ENCODE measurements at places on chromosomes 2 and 18. TPM values are rescaled to one million over a fixed set of nuclear protein-coding genes. Genes with fewer than 3 reads are reported as not detected.

- no peak for DNase-seq
Observed at GRCh38 chr2:24111407-24111901, 11.7 kb downstream of the PFN4 start.

GRCh38 chr2:10538224-10538894, 90.2 kb upstream of the ODC1 start:
- DNase-seq: no peak

DNA sequence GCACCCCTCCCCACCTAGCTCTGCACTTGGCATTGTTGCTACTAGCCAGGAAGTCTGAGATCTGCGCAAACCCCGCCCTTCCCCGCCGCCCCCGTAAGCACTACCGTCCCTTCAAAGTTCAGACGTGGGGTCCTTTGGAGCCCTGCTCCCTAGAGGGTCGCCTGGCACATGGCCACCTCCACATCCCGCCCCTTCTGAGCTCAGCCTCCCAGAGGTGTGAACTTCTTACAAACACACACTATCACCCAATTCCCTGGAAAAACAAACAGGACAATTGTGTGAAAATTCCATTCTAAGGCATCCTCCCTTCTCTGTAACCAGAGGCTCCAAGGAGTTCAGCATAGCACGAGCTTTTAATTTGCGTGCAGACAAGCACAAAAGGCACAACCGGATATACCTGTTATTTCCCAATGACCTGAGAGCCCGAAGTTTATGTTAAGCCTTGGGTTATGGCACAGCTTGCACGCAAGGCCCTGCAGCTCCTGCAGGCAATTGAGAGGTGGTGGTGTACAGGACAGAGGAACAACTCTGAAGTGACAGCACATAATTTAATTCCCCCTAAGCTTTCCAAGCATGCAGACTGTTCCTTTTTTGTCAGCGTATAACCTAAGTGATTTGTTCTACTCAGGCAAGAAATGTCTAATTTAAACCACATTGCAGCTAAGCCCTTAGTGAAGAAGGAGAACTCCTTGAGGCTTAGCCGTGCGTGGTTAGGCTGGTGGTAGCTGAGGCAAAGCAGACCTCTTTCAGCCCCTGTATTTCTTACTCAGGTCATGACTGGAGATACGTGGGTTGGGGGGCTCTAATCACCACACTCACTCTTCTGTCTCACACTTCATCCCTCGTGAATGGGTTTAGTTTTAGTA, 20.3 kb upstream of the CYP1B1 start:
- DNase-seq: no peak

- DNase-seq: no peak
Observed at GRCh38 chr18:34767601-34768027, 57.5 kb downstream of the DTNA start.

DNA sequence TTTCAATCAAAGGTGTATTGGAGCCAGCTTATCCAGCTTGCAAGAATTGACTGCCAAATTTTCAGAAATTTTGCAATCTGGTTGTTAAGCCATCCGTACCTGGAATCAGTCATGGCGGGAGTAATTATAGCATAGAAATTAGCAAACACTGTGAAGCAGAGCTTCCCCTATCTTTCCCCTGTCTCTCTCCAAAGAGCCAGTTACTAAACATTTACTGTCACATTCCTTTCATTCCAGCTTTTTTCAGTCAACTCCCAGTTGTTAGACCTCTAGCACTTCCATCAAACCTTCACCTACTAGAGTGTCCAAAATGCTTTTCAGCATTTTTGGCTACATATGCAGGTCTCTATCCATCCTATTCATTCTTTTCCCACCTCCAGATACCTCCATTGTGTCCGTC, 137.4 kb downstream of the MC4R start:
- DNase-seq: no peak

GRCh38 chr2:100936070-100936741, 65.9 kb upstream of the RPL31 start:
- DNase-seq: no peak

DNA sequence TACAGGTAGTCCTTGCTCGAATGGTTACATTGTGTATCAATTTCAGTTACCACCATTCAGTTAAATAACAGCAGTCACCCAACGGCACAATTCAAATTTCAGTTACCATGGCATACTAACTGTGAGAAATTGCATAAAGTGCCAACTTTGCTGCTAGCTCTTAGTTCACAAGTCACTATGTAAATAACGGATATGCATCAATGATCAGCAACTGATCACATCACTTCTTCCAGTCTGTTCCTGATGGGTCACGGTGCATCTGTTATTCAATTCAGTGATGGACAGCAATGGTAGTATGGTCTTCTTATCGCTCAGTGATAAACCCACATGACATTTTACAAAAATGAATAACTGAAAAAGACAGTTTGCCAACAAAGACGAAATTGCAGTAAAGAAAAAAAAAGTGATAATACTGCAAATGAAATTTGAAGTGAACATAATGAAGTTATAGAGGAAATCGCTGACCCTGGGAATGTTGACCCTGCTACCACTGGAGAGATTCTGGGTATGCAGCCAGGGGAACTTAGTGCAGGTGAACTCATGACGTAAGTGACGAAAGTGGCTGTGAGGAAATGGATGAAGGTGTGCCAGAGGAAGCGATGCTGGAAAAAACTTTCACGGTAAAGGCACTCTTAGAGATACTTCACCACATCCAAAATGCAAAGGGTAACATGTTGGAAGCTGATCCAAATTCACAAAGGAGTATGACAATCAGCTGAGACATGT, 25.9 kb upstream of the RAPGEF4 start:
- no peak for DNase-seq

DNA sequence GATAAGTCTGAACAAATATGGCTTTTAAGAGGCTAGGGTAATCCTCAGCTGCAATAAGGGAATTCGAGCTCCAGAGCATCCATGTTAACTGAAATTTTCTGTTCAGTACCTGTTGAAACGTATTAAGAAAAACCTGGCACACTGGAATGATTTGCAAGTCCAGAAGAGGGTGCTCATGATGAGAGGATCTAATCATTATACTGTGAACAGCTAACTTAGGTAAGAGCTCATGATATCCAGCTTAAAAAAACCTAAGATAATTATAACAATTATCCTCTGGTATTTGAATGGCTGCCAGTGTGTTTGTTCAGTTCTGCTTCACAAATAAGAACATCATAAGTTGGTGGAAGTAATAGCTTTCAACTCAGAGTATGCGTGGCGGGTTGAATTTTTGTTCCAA, 1118.3 kb upstream of the DDX18 start:
- no peak for DNase-seq

DNA sequence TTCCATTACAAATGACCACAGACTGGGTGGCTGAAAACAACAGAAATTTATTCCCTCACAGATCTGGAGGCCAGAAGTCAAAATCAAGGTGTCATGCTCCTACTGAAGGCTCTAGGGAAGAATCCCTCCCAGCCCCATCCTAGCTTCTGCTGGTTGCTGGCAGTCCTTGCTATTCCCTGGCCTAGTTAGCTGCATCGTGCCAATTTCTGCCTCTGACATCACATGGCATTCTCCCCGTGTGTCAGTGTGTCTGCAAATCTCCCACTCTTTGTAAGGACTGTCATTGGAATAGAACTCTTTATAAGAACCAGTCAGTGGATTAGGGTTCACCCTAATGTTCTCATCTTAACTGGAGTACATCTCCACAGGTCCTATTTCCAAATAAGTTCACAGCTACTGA, 30.5 kb upstream of the NCKAP5 start:
- DNase-seq: no peak

GRCh38 chr2:55986700-55987440, 63.3 kb upstream of the EFEMP1 start:
- no peak for DNase-seq

DNA sequence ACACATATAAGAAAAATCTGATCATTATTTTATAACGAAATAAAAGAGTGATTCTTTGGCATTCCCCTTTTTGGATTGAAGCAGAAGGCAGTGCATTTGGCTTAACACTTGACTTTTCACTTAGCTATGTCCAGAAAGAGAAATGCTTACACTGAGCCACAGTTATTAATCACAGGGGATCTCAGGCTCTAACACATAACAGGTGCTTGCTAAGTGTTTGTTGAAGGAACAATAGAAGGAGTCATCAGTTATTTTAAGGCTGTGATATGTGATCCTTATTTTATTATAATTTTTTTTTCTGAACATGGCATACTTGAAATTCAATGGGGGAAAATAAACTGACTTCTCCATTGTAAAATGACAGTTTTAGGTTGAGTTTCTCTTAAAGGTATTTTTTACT, 209.5 kb downstream of the UBE2E3 start:
- DNase-seq: no peak

- DNase-seq: no peak
Observed at GRCh38 chr2:230053753-230054478, 14.8 kb downstream of the SLC16A14 start.

GRCh38 chr2:20065885-20066602, 14.6 kb upstream of the LAPTM4A start:
- peak; percentile 80 for DNase-seq

- DNase-seq: no peak
Observed at GRCh38 chr2:197601726-197602125, 73.7 kb downstream of the RFTN2 start.

DNA sequence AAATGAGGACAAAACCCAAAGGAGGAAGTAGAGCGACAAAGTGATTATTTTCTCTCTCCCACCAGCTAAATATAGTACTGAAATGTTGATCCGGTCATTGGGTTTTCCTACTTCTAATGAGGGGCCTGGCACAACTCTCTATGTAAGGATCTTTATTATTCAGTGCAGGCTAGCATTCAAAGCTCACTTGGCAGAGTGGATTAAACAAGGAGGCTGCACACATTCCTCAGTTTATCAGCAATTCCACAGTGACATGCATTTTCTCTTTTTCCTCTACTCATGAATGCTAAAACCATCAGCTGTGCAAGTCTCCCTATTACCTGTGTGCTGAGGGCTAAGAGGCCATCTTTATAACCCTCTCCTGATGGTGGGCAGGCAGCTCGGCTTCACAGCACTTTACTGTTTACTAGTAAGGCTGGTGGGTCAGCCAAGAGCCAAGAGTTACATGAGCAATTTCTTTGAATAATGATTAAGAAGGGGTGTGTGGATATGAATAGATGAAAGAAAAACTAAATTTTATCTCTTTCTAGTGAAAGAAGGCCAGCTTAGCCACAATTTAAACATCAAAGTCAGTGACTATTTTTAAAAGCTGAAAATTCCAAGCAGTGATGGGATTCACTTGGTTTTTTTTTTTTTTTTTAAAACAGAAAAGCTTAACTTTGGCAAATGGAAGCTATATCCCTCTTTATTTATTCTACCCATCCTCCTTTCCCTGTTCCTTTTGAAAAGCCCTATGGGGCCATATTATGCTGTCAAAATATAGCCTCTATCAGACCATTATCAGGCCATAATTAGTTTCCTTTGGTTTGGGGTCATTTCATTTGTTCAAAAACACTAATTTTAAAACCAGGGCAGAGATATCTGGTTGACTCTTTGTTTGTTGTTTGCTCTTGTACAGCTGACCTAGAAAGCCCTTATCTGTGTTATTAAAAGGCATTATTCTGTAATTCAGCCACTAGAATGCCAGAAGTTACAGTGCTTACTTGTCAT, 111.0 kb downstream of the RBM43 start:
- no peak for DNase-seq

DNA sequence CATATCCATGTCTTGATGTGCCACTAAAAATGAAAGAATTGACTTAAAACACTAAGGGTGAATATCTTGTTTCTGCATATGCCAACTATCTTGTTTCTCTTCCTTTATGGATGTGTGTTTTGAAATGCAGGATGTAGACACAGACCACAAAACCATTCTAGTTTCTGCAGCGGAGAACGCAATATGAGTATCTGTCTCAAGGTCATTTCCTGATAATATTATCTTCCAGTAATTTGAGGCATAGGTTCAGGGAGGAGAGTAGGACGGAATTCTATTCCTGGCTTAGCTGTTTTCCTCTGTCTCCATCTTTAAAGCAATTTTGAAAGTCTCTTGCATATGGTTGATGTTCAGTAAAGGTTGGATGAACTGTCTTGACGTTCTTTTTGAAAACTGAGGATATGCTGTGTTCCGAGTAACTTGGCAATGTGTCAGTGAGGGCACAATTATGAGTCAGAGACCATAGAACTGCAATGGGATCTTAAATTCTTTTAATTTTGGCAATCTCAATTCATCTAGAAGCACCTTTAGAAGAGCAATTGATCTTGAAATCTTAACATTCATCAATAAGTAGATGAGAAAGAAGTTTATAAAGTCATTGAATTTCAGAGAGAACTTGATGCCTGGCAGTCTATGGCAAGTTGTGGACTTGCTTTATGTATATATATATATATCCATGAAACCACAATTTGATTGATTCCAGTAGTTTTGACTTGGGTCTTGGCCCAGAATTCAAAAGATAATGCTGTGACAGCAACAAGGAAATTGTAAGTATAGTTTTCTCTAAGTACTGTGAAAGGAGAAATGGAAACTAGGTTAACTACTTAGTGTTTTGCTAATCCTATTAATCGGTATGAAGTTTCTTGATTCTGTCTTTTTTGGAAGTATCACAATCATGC, 24.8 kb downstream of the RAB27B start:
- no peak for DNase-seq

- no peak for DNase-seq
Observed at GRCh38 chr2:65130664-65131175, 814 bp upstream of the RAB1A start.

DNA sequence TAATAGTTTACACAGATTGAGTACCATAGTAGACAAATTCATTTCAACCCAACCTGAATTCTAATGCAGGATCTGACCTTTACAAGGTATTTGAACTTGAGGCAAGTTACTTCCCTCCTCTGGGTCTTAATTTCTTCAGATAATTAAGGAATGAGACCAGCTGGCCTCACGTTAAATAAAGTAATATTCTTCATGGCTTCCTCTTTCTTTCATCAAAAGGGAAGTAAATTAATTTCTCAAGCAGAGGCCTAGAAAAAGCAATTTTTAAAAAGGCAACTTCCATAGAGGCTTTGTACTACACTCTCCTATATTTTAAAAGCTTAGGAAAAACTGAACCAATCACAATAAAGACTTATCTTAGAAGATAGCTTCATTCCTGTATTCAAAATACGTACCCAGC, 109.2 kb downstream of the EXOC6B start:
- DNase-seq: no peak

DNA sequence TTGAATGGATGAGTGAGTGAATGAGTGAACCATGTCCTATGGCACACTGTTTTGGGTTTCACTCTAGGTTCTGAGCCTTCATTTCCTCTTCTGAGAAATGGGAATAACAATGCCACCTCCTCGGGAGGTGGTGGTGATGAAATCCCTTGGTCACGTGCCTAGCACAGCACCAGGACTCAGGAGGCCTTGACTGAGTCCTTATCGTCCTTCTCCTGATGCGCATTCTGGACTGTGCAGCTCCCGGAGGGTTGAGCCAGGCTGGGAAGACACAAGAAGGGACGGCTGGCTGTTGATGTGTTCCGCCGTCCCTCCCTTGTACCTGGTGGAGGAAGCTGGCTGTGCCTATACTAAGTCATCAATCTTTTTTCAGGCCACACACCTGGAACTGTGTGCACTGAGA, 437.3 kb downstream of the ZNF521 start:
- DNase-seq: no peak

The SGPP2 gene
- 75.2 TPM for total RNA-seq

The NT5DC4 gene
- not detected for total RNA-seq

The RAB6D gene
- total RNA-seq: 4.3 TPM

The TUBA3E gene
- not detected for total RNA-seq

The LINC00305 gene
- total RNA-seq: not detected

The SLC19A3 gene
- 4.5 TPM for total RNA-seq

The IL37 gene
- 0.82 TPM for total RNA-seq

The CDCA7 gene
- total RNA-seq: 23.0 TPM

The ACYP2 gene
- 17.8 TPM for total RNA-seq

The HRH4 gene
- total RNA-seq: 0.28 TPM

The CPO gene
- total RNA-seq: 0.32 TPM

Measured in mucosa of descending colon (tissue), 3 donors.